Non-pigmented ciliary epithelial cell (primary cell): ENCODE measurements at places on chromosomes 4 and X.

- DNase-seq: no peak
Measured at GRCh38 chr4:185554365-185555126, 19.2 kb upstream of the PDLIM3 start.

DNA sequence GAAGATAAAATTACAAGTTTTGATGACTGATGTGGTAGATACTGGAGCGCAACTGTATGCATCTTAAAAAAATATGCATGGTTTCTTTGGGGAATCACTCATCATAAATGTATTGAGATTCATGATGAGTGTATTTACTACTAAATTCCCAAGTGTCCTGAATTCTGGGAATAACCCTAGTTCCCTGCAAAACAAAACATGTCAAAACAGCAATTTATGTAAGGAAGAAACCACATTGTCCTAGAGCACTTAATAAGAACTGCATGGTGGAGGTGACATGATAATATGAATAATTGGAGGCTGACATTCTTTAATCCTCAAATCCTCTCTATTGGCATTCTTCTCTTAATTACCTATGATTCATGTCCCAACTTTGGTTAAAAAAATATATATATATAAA lies 1804.7 kb downstream of the STIM2 start:
- DNase-seq: no peak

- DNase-seq: no peak
Measured at GRCh38 chr4:159926871-159927270, 824.0 kb downstream of the RAPGEF2 start.

DNA sequence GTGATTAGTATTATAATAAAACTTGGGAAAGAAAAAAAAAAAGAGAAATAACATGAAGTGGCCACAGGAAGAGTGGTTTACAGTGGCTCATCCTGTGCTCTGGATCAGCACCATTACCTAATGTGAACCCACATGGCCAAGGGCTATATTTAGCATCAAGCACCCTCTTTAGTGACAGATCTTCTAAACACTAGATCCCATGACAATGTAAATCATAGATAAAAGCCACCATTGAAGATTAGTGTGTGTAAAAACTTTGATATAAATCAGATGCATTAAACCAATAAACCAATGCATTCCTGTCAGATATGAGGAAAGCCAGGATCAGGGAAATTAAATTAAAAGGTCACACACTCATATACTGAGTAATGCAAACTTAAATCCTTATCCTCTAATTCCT lies 400.6 kb upstream of the MAGEB18 start:
- no peak for DNase-seq

DNA sequence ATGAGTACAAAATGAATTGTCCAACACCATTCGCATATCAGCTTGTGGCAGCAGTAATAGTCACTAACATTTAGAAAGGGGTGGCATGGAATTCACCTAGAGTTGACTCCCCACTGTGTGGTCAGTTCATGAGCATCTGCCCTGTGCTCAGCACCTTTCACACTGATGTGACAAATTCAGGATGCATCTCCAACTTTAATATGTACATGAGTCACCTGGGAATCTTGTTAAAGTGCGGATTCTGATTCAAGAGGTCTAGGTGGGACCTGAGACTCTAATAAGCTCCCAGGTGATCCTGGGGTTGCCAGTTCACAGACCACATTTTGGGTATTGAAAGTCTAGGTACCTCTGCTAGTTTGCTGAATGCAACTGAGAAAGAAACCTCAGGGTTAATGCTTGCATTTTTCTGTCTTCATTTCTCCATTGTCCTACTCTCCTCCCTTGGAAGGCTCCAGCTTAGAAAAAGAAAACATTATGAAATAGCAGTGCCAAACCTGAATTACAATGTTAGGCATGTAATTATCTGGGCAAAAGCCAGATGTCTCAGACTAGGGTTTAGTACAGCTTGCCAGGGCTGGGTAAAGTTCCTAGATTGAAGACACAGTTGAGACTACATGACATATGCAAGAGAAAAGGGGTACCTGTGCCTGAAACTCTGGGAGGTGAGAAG lies 32.7 kb downstream of the TMSB4X start:
- no peak for DNase-seq

DNA sequence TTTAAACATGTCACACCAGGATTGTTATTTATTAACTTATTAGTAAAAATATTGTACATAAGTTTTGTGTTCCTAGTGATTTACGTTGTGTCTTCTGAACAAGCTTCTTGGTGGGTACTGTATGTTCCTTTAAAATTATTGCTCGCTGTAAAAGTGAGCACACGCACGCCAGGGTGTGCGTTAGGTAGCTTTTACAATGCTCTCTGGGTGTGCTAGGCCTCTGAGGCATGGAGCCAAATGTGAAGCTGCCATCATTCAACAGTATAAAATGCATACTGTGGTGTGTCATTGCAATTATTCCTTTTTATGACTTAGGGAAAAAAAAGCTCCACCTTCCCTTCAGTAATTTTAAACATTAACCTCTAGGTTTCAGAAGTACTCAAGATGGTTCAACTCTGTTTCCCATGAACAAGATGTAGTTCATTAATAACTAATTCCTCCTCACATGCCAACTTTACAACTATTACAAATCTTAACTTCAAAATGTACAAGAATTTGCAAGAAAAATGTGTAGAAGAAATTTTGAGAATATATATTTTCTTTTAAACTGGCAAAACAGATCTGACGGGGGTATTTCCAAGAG lies 42.4 kb downstream of the ATOH1 start:
- DNase-seq: no peak

- DNase-seq: no peak
Measured at GRCh38 chrX:69156638-69157037, 8.6 kb downstream of the PJA1 start.

DNA sequence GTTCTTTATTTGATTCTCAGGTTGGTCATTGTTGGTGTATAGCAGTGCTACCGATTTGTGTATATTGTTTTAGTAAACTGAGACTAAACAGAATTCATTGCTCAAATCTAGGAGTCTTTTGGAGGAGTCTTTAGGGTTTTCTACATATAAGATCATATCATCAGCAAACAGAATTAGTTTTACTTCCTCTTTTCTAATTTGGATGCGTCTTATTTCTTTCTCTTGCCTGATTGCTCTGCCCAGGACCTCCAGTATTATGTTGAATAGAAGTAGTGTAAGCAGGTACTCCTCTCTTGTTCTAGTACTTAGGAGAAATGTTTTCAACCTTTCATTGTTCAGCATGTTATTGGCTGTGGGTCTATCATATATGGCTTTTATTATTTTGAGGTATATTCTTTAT lies 92.6 kb downstream of the IQCM start:
- no peak for DNase-seq

DNA sequence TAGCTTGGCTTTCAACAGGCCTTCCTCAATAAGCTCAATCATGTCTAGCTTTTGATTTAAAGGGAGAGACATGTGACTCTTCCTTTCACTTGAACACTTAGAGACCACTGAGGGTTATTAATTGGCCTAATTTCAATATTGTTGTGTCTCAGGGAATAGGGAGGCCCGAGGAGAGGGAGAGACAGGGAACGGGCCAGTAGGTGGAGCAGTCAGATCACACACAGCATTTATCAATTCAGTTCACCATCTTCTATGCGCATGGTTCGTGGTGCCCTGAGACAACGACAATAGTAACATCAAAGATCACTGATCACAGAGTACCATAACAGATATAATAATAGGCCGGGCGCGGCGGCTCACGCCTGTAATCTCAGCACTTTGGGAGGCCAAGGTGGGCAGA lies 17.8 kb downstream of the ZNF81 start:
- DNase-seq: no peak

GRCh38 chr4:99507349-99507748 lies 3.5 kb upstream of the C4orf17 start:
- no peak for DNase-seq

GRCh38 chr4:95732061-95732460 lies 107.8 kb upstream of the PDHA2 start:
- DNase-seq: no peak
